ENCODE measurements at places on chromosomes 1 and 21.
A peak's percentile ranks its signal among the peaks of the same experiment; 100 is the strongest.

- DNase-seq = no peak
These were observed 12.4 kb downstream of the C1orf198 start for GRCh38 chr1:230855886-230856285.

DNA sequence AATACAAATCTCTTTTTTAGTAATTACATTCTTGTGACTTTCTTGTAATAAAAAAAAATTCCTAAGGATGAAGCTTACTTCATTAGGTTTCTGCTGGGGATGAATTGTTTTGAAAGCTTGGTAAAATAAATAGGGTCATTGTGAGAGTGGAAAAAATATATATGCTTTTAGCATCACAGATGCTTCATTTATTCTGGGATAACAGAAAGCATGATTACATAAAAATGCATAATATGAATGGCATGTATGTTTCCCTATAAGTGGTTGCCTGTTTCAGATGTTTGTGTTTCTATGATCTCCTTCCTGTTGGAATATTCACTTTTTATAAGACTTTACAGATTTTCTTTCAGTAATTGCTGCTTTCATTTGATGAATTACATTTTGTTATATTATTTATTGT, 42.3 kb downstream of the HMCN1 start:
- no peak for DNase-seq

DNA sequence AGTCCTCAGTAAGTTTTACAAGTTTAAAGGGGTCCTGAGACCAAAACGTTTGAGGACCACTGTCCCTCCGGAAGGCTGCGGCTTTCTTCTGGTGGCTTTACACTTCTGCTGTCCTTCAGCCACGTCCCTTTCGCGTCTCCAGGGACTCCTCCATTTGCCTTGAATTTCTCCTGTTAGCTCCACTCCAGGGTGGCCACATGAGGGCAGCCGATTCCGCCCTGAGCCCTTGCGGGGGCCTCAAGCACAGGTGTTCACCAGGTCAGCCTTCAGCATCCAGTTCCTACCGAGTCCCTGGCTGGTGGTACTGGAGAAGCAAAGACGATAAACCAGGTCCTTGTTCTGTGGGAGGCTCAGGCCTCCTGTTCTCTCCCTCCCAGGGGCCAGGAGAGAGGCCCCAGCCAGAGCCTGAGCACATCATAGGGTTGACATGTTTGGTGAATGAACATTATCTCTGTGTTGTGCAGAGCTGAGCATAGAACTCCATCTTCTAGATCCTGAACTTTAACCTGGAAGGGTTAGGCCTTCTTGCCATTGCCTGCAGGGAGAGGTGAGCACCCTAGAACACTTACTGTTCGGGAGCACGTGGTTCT, 27.4 kb upstream of the COQ8A start:
- peak; percentile 76 for DNase-seq

DNA sequence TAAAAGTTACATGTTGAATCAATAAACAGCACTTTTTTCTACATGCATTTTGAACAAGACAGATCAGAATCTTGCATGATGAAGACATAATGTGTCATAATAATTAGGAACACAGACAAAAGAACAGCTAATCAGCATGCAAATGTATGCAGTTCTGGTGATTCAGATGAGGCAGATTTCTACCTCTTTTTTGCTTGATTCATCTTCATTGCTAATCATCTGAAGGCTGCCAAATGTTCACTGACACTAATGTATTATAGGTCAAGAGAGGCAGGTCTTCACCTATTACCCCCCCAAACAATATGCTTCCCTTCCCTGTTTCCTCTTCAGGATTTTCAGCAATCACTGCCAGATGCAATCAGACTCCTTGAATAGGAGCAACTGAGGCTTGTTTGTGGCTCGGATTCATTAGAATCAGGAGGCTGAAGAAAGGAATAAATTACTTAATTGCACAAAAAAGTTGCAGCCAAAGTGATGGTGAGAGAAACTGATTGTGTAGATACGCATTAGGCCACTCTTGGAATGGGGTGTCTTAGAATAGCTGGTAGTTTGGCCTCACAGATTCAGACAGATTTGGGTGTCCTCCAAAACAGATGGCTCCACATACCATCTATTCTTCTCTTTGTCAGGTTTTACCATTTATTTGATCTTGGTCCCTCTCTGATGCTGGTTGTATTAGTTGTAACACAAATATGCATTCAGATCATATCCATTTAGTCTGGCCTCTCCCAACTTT, 275.4 kb downstream of the RPS6KC1 start:
- no peak for DNase-seq

GRCh38 chr1:4756851-4757580, 102.6 kb downstream of the AJAP1 start:
- DNase-seq = no peak

GRCh38 chr1:209613400-209614150, 30.1 kb downstream of the CAMK1G start:
- DNase-seq = no peak

DNA sequence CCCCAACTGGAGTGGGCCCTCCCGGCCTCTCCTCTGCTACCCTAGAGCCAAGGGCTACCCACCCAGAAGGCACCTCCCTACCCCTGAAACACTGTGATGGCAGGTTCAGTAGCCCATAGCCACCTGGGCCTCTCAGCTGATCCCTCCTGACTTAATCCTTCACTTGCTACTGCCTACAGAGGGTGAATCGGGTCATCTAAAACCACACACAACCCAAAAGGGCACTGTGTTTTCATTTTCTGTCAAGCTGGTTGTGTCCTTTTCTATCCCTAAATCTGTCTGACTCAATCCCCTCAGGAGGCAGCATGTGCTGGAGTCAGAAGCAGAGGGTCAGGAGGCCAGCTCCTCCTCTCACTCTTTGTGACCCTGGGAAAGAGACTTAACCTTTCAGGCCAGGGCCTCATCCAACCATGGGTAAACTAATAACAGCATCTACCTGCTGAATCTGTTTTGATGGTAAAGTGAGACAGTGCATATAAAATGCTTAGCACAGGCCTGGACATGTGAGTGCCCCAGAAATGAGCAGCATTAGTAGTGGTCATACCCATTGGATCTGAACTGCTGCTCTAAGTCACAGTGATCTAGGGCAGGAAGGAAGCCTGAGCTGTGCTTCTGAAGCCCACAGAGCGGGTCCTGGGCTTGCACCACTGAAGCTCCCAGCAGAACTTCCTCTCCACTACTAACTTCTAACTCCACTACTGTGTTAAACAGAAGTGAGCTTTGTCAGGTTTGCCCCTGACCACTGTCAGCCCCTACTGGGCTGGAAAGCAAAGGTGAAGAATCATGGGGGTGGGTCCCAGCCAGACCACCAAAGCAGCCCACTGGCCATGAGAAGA, 11.0 kb downstream of the PMVK start:
- DNase-seq = no peak

GRCh38 chr1:157641177-157641576, 43.3 kb upstream of the FCRL4 start:
- no peak for DNase-seq

DNA sequence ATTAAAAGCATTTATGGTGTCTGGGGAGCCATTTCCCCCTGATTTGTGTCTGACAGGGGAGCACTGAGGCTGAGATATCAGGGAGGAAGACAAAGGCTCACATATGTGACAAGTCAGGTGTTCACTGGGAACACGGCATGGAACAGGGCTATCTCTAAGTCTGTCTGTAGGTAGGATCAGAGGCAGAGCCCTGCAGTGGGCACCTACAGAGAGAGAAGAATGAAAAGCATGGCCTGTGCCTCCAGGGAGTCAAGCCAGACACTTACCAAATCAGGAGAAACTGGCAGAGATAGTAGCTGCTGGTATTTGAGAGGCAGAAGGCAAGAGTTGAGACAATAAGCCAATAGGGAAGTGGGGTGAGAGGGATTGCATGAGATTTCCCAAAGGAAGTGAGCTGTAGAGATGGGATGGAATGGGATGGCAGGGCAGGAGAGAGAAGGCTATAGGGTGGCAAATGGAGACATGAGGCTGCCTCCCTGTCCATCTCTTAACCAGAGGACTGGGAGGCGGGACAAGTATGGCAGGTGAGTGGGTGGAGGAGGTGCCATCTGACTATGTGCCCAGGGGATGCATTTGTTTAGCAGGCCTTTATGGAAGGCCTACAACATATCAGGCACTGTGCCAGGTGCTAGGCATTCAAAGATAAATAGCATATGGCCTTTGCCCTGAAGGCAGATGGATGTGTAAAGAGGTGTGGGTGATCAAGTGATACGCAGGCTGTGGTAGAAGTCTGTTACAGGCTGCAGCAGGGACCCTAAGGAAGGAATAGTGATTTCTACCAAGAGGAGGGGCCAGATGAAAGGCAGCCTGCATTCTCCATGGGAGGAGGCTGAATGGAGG, 136.2 kb upstream of the IPO9 start:
- DNase-seq = no peak

GRCh38 chr1:45200906-45201500, 5.4 kb downstream of the ZSWIM5 start:
- DNase-seq = no peak

DNA sequence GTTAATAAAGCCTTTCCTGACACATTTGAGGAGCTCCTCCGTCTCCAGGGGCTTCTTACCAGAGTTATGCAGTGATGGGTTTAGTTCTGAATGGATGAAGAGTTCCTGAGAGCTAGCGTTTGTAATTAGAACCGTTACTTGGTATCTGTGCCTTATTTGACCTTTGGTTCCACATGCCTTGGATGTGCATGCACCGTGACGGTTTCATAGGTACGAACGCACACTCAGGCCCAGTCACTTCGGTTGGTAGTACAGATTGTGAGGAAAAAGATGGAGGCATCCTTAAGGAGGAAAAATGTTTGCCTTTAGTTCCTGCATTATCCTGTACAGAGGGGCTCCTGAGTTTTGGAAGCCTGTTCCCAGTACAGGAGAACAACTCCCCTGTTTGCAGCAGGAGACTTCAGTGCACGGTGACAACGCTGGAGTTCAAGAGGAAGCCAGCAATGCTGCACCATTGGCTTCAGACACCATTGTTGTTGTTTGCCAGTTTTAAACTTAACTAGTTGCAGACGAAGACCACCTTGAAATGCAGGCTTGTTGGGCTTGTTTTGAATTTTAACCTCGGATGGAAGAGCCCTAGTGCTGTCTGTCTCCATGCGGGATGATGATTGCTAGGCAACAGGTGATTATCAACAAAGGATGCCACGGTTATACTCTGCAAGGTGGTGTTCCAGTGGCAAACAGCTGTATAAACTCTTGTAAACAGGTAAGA, 8.2 kb downstream of the RBM15 start:
- DNase-seq = no peak

GRCh38 chr1:50985094-50985493, 15.0 kb downstream of the CDKN2C start:
- no peak for DNase-seq

GRCh38 chr21:40454057-40454456, 392.9 kb downstream of the DSCAM start:
- DNase-seq = no peak

DNA sequence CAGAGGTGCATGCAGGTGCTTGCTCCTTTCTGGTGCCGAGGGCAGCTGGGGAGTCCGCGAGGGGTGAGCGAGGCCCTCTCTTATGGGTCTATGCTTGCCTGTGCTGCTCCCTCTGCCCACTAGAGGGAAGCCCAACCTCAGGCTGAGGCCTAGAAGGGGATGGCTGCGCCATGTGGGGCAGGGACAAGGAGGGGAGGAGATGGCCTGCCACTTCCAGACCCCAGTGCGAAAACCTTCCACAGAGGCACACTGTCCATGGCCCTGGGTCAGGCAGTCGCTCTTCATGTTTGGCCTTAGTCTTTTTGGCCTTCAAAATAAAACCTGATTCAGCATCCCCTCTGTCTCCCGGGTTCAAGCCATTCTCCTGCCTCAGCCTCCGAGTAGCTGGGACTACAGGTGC, 14.0 kb downstream of the RHBG start:
- peak; percentile 89 for DNase-seq

DNA sequence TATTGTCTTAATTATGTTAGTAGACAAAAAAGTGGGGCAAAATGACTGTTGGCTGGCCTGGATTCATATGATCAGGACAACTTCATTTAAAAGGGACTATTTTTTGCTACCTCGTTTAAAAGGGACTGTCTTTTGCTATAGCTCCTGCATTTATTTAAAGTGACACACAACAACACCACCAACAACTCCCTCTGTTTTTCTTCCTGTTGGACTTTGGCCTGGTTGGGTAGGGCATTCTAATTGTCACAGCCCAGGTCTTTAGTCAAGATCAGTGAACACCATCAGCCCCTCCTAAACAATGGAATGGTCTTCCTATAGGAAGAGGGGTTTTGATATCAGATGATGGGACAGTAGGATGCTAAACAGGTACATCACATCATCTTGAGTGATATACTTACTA, 241.8 kb downstream of the GPR52 start:
- no peak for DNase-seq

GRCh38 chr1:19310061-19310460, 1.9 kb downstream of the AKR7A2 start:
- DNase-seq = no peak

DNA sequence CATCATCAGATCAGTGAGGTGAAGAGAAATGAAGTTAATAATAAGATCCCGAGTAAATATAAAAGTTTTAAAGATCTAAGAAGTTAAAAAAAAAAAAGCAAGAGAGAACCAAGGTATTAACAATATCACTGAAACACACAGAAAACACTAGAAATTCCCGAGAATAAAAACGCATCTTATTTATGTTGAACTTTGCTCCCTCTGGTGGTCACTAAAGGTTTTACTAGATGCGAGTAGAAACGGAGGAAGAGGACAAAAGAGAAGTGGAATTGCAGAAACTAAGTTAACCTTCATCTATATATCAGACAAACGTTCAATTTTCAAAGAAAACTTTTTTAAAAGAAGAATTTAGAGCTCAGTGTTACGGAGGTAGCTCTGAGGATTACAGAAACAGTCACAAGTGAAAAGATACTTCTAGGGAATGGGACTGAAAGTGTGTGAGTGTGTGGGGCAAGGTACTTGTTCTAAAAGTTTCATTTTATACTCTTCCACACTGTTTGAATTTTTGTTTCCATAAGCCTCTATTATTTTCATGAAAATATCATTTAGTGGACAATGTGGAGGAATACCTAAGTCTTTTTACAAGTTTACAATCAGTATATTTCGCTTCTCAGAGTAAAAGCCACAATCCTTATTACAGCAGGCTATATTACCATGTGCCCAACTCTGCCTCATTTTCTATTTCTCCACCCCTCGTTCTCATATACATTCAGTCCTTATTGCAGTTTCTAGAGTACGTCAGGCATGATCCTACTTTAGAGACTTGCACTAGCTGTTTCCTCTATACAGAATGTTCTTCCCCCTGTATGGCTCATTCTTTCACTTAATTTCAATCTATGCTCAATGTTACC, 19.7 kb downstream of the ACBD6 start:
- DNase-seq = no peak

GRCh38 chr1:59219916-59220315, 77.0 kb upstream of the FGGY start:
- DNase-seq = no peak

GRCh38 chr1:171252482-171252881, 4.2 kb downstream of the FMO1 start:
- DNase-seq = no peak

GRCh38 chr1:170395149-170395548, 136.8 kb upstream of the GORAB start:
- no peak for DNase-seq

- DNase-seq = peak; percentile 33
These were observed 11.7 kb upstream of the S100A11 start for GRCh38 chr1:152048416-152049009.

- no peak for DNase-seq
These were observed 113.6 kb downstream of the SIK1 start for GRCh38 chr21:43313221-43313938.

GRCh38 chr1:215476541-215476940, 90.6 kb upstream of the KCTD3 start:
- DNase-seq = no peak

Data from H1 (cell line).